ENCODE measurements at places on chromosomes 13 and 19.

GRCh38 chr19:45439569-45440258 lies 16.0 kb upstream of the ERCC1 start:
- peak; percentile 71 for DNase-seq

DNA sequence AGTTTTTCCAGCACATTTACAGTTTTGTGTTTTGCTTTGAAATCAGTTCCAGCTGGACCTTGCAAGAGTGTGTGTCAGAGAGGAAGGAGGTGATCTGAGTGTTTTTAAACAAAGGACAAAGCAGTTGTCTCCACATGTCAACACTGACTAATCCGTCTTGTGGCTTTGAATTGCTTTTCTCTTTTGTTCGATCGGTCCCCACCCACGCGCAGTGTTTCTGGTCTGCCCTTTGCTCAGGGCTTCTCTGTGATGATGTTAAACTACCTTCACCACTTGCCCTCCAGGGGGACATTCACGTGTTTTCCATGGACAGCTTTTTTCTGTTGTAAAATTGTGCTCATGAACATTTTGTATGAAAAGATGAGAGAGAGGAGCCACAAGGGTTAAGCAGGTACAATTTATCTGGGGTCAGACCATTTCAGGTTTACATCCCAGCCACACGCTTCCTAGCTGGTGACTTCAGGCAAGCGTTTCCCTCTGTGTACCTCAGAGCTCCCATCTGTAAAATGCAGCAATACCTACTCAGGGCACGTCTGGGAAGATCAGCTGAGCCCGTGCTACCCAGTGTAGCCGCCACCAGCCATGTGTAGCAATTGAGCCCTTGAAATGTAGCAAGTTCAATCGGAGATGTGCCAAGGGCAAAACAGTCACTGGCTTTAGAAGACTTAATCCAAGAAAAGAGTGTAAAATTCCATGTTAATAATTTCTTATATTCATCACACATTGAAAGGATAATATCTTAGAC lies 13.5 kb upstream of the PLA2G4C start:
- peak; percentile 10 for DNase-seq

- peak; percentile 12 for DNase-seq
Observed at GRCh38 chr13:94825507-94825906, 113.2 kb upstream of the SOX21 start.

DNA sequence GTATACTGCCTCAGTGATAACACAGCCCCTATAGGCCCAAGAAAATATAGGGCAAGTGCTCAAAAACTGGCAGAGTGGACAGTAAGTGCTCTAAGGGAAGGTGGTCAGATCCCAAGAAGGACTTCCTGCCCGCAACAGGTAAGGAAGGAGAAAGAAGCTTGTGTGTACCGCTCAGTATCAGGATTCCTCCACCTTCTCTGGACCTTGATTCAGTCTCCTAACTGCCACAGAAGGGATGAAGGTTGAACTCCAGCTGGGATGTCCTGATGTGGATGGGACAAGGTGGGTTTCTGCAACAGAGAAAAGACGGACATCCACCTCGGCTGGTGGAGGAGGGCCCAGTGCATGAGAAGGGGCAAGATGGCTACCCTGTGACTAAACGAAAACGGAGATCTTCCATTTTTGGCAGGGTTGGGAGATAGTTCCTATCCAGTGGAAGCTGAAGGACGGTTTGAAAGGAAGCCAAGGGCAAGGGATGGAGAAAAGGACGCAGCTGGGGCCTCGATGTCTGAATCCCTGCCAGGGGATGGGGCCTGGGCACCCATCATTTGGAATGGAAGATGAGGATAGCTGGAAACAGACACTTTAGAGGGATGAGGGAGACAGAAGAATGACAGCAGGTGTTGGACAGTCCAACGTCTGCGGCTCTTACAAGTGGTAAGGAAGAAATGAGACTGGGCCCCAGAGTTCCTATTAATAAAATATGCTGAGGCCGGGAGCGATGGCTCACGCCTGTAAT lies 1.3 kb upstream of the ATF5 start:
- no peak for DNase-seq

GRCh38 chr19:14106840-14107239 lies 10.7 kb downstream of the PRKACA start:
- DNase-seq: no peak

DNA sequence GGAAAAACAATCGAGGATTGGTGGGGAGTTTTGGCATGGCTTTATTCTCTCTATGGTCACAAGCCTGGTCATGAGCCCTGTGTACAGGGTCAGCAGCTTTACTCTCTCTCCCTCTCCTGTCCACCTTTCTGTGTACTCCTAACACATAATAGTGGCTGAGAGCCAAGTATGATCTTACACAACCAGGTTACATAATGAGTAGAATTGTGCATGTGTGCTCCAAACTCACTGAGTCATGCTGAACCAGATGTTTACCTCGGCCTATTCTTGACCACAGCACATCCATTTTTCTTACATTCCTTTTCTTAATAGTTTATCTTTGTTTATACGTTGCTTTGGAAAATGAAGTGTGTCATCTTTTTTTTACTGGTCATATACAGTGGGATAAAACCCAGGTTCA lies 53.1 kb downstream of the ZNF254 start:
- peak; percentile 8 for DNase-seq

DNA sequence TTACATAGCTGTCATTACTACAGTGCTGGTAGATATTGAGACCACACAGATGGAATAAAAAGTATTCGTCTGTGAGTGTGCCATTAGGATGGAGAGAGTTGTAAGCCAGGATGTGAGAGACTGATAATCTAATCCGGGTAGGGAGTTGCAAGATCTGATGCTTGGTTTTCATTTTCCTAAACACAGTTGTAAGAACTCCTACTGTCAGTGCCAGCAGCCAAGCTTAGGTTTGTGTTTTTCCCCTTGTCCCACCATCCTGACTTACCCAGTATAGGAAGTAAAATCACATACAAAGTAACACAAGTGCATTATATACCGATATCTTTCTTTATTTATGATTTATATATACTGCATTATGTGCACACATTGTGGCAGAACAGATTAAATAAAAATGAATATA lies 726.4 kb upstream of the PCDH20 start:
- DNase-seq: no peak

- DNase-seq: no peak
Observed at GRCh38 chr19:1408300-1409203, 1.2 kb downstream of the DAZAP1 start.

DNA sequence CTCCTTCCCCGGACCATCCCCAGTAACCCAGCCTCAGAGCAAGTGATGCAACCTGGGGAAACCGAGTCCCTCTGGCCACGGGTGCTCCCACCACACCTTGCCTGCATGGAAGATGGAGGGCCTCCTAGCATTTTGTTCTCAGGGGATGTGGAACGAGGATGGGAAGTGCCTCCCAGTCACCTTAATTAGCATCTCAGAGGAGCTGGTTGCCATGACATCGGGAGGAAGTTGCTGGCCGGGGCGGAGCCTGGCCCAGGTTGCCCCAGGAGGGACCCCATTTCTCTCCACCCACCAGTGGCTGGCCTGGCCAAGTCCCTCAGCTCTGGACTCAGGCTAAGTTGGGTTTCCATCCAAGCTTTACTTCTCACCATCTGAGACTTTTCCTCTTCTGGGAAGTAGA lies 24.1 kb upstream of the PTPRS start:
- no peak for DNase-seq

DNA sequence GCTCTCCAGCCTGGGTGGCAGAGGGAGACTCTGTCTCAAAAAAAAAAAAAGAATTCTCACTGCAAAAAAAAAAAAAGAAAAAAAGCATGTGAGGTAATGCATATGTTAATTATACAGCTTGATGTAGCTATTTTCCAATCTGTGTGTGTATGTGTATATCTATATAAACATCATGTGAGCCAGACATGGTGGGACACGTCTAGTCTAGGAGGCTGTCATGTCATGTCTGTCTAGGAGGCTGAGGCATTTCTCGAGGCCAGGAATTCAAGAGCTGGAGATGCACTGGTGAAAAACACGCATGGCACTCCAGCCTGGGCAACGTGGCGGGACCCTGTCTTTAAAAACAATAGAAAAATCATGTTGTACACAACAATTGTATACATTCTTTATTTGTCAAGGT lies 6.9 kb upstream of the SBK3 start:
- DNase-seq: no peak

DNA sequence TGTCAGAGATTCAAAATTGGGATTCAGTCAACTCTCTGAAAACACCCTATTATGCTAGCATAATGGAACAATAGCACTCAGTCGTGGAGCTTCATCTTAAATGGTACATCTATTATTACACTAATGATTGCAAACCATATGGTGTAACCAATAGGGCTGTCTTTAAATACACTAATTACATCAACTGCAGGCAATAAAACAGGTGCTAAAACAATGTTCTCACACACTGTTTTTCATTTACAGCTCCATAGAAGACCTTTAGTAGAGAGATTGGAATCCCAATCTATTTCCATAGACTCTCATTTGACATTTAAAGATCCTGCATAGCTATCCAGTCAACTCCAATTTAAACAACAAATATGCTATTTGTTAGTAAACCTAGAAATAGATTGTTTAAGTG lies 1917.4 kb downstream of the OLFM4 start:
- DNase-seq: no peak

DNA sequence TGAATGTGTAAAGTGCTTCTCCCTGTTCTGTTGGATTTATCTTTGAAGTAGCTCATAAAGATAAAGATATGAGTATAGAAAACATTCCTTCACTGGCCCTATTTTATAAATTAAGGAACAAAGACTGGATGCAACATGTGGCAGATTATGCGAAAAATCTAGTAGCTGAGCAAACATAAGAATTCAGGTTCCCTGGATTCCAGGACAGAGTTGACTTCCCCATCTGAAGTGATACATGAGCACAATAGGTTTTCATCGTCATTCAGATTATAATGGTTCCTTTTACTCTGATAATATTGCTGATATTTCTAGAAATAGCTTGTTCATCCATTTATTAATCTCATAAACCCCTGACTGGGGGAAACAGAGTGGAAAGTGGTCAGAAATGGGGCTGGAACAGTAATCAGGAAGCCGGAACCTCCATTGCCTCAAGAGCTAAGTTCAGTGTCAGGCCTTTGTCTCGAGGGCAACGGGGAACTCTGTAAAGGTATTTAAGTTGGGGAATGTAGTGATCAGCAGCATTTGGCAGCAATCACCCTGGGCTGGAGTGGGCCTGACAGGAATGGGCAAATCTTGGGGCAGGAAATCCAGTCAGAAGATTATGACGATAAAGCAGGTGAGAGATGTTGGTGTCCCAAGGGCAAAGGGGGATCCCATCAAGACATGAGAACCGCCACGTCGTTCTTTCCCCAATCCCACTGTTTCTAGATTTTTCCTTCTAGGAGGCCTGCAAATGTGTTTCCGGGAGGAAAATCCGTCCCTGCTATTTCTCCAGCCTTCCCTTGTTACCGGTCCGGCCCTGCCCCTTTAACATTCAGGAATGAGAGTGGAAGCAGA lies 232.5 kb upstream of the SERP2 start:
- no peak for DNase-seq

GRCh38 chr13:52969373-52969772 lies 59.2 kb upstream of the OLFM4 start:
- DNase-seq: no peak

DNA sequence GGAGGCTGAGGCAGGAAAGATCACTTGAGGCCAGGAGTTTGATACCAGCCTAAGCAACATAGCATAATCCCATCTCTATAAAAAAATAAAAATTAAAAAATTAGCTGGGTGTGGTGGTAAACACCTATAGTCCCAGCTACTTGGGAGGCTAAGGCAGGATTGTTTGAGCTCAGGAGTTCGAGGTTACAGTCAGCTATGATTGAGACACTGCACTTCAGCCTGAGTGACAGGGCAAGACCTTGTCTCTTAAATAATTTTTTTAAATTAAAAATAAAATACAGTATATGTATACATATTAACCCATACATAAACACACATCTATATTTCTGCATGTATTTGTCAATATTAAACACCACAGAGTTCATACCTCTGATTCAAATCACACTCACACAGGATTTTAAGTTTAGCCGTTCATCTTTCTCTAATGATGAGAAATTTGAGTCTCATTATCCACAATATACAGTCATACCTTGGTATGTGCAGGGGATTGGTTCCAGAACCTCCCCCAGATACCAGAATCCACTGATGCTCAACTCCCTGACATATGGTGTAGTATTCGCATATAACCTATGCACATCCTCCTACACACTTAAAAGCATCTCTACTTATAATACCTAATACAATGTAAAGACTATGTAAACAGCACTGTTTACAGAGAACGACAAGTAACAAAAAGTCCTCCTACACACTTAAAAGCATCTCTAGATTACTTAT lies 44.7 kb downstream of the PSPC1 start:
- DNase-seq: no peak

GRCh38 chr13:112250788-112251445 lies 125.2 kb upstream of the SPACA7 start:
- no peak for DNase-seq

GRCh38 chr13:33535061-33535460 lies 249.5 kb upstream of the STARD13 start:
- no peak for DNase-seq

DNA sequence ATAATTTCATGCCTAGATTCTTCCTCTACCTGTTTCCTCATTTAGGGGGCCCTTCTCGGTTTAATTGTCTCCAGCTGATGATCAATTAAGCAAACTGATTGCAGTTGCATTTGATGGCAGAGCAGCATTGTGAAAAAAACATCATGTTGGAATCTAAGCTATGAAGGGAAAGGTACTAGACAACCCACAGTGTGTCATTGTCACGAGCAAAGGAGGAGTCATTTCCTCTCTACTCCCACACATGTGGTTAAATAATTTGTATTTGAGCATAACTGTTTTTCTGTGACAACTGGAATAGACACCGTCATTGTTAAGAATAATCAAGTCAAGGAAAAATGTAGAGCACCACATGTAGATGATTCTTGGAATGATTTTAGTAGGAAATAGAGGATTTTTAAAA lies 240.3 kb downstream of the DCT start:
- no peak for DNase-seq

- DNase-seq: no peak
Observed at GRCh38 chr19:42199440-42200115, 17.9 kb downstream of the DEDD2 start.

DNA sequence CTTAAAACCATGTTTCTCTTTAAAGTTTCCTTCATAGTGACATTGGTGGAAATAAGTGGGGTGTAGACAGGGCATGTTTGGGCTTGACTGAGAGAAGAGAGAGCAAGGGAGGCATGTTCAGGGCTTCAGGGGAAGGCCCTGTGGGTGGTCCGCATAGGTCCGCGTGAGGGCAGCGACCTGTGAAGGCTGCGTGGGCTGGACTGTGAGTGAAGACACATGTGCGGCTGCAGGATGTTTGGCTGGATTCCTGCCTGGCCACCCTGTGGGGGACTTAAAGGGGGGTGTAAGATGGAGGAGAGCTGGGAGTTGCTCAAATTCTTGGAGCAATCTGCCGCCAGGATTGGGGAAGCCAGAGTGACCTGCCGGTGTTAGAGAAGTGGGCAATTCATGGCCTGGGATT lies 23.8 kb upstream of the KLF12 start:
- DNase-seq: no peak

Data from fibroblast of skin of left quadriceps (primary cell).